ENCODE measurements at places on chromosomes 12 and 14.

GRCh38 chr12:70576341-70577282, 60.6 kb downstream of the PTPRB start:
- no peaks in the 10 kb centered on the region for H3K27me3 ChIP-seq
- no peak overlapping the region for H3K4me3 ChIP-seq
- DNase-seq, result no peak
- H3K27ac ChIP-seq, result no peak overlapping the region
- H3K4me1 ChIP-seq, result no peaks in the 10 kb centered on the region

DNA sequence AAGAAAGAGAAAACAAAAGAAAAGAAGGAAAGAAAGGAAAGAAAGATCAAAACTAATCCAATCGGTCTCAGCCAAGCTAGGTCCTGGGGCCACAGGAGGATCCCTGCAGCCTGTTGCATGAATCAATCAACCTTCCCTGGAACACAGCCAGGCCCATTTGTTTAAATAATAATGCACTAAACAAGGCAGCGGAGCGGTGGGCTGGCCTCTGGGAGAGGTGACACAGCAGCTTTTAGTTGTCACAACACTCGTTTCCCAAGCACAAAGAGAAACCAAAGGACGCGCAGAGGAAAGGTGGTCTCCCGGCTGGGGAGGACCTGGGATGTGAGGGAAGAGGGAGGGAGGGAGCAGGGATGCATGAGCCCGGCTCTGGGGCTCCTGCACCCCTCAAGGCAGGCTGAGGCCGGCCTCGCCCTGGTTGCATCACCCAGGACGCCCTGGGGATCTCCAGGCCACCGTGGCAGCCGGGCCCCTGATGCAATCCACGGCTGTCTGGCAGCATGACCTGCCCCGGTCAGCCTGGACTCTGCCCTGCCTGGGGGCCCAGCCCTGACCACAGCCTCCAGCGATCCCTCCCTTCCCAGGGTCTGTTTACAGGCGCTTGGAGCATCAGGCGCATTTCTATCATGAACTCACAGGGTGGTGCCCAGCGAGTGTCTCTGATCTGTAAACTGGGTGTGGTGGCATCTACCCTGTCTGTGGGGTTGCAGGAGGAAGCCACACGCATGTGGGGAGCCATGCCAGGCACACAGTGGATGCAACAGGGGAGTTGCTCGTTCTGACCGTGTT, 32.5 kb downstream of the MMP17 start:
- H3K27me3 ChIP-seq, result no peaks in the 10 kb centered on the region
- no peak overlapping the region for H3K4me3 ChIP-seq
- no peaks in the 10 kb centered on the region for H3K36me3 ChIP-seq
- DNase-seq, result no peak

- peak overlapping the region; percentile 90 for H3K27ac ChIP-seq
- H3K36me3 ChIP-seq, result no peaks in the 10 kb centered on the region
- H3K4me3 ChIP-seq, result peak overlapping the region; percentile 53
These were observed 64.3 kb downstream of the DAD1 start for GRCh38 chr14:22524784-22525161.

DNA sequence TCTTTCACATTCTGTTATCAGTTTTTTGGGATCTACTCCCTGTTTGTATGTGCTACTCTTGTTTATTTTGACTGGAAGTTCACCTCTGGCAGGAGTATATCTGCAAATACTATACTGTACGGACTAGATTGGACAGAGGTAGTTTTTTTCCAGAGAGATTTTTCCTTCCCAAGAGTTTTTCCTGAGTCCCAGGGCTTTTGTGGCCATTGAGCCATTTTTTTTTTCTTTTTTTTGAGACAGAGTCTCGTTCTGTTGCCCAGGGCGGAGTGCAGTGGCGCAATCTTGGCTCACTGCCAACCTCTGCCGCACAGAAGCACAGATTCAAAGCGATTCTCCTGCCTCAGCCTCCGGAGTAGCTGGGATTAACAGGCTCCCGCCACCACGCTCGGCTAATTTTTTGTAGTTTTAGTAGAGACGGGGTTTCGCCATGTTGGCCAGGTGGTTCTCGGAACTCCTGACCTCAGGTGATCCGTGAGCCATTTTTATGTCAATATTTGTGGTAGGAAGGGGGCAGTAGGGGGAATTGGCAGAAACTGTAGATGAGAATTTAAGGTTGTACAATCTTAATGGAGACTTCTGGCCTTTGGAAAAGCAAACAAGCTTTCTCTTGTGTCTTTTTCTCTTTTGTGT, 19.4 kb downstream of the KTN1 start:
- H3K36me3 ChIP-seq, result no peaks in the 10 kb centered on the region
- no peak overlapping the region for H3K27ac ChIP-seq
- no peaks in the 10 kb centered on the region for H3K27me3 ChIP-seq

GRCh38 chr12:111056618-111057521, 136.5 kb upstream of the MYL2 start:
- H3K36me3 ChIP-seq, result no peaks in the 10 kb centered on the region
- peak; percentile 59 for DNase-seq
- H3K27me3 ChIP-seq, result no peaks in the 10 kb centered on the region
- no peak overlapping the region for H3K4me3 ChIP-seq
- peak overlapping the region; percentile 94 for H3K27ac ChIP-seq
- peaks cover 42% of the 10 kb centered on the region for H3K4me1 ChIP-seq

GRCh38 chr12:21985155-21985554, 43.9 kb upstream of the ABCC9 start:
- H3K4me3 ChIP-seq, result no peak overlapping the region
- no peaks in the 10 kb centered on the region for H3K36me3 ChIP-seq
- H3K27me3 ChIP-seq, result no peaks in the 10 kb centered on the region
- no peaks in the 10 kb centered on the region for H3K4me1 ChIP-seq

DNA sequence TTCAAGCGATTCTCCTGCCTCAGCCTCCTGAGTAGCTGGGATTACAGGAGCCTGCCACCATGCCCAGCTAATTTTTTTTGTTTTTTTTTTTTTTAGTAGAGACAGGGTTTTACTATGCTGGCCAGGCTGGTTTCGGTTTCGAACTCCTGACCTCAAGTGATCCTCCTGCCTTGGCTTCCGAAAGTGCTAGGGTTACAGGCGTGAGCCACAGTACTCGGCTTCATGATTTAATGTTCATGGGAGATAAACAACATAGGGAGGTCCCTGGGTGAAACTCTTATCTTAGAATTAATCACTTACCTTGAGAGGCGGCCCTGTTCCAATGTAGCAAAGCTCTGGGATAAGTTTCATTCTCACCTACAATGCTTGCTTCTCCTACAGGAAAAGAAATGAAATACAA, 48.3 kb downstream of the SEL1L start:
- H3K36me3 ChIP-seq, result no peaks in the 10 kb centered on the region
- no peaks in the 10 kb centered on the region for H3K27me3 ChIP-seq
- DNase-seq, result peak; percentile 20
- peak overlapping the region; percentile 48 for H3K27ac ChIP-seq
- no peaks in the 10 kb centered on the region for H3K4me1 ChIP-seq
- no peak overlapping the region for H3K4me3 ChIP-seq

GRCh38 chr12:63857771-63858670, 13.5 kb downstream of the SRGAP1 start:
- no peaks in the 10 kb centered on the region for H3K4me1 ChIP-seq
- H3K27me3 ChIP-seq, result no peaks in the 10 kb centered on the region
- no peak for DNase-seq
- H3K4me3 ChIP-seq, result no peak overlapping the region
- no peak overlapping the region for H3K27ac ChIP-seq
- H3K36me3 ChIP-seq, result no peaks in the 10 kb centered on the region

- H3K4me3 ChIP-seq, result no peak overlapping the region
These were observed 22.6 kb downstream of the CLSTN3 start for GRCh38 chr12:7152818-7153217.

DNA sequence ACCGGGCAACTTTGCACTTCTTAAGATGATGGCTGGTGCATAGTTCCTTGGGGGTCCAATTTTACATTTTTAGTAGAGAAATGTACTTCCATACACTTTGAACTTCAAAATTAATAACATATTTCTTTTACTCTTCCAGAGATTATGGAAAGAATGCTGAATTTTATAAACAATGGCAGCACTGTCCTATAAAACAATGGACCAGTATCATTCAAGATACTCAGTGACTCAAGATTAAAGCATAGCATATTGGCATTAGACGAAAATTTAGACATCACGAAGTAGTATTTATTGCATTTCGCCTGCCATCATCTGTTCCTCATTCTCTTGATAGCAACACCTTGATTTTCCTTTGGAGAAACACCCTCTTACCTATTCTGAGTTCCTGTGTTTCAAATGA, 118.3 kb upstream of the ATF7IP start:
- H3K27me3 ChIP-seq, result no peaks in the 10 kb centered on the region
- no peaks in the 10 kb centered on the region for H3K4me1 ChIP-seq
- DNase-seq, result no peak
- H3K4me3 ChIP-seq, result no peak overlapping the region
- no peak overlapping the region for H3K27ac ChIP-seq
- no peaks in the 10 kb centered on the region for H3K36me3 ChIP-seq

DNA sequence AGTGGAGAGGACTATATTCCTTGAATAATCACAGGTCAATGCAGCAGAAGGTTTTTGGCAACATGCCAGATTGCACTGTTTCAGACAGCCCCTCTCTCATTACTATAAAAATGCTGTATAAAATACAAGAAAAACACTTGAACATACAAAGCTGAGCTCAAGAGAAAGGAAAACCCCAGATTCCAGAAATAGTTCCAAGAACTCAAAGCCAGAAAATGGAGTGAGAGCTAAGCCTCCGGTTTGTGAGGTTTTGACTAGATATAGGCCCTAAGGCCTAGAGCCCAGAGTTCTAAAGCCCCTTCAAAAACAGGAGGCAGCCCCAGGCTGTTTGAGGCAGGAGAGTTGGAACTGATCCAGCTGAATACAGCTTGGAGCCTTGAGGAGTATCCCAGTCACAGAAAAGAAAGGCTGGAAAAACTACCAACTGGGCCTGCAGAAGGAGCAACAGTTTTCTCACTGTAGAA, 29.4 kb upstream of the ACTN1 start:
- H3K27me3 ChIP-seq, result peaks cover 11% of the 10 kb centered on the region
- no peak overlapping the region for H3K4me3 ChIP-seq
- no peak for DNase-seq
- H3K4me1 ChIP-seq, result no peaks in the 10 kb centered on the region
- no peaks in the 10 kb centered on the region for H3K36me3 ChIP-seq

- no peaks in the 10 kb centered on the region for H3K4me1 ChIP-seq
- DNase-seq, result no peak
- no peaks in the 10 kb centered on the region for H3K27me3 ChIP-seq
- no peaks in the 10 kb centered on the region for H3K36me3 ChIP-seq
These were observed 191.1 kb downstream of the TMX1 start for GRCh38 chr14:51431033-51431709.

- no peaks in the 10 kb centered on the region for H3K4me1 ChIP-seq
- no peak overlapping the region for H3K27ac ChIP-seq
- no peak overlapping the region for H3K4me3 ChIP-seq
- no peak for DNase-seq
These were observed 90.0 kb upstream of the CLMN start for GRCh38 chr14:95409477-95410272.

DNA sequence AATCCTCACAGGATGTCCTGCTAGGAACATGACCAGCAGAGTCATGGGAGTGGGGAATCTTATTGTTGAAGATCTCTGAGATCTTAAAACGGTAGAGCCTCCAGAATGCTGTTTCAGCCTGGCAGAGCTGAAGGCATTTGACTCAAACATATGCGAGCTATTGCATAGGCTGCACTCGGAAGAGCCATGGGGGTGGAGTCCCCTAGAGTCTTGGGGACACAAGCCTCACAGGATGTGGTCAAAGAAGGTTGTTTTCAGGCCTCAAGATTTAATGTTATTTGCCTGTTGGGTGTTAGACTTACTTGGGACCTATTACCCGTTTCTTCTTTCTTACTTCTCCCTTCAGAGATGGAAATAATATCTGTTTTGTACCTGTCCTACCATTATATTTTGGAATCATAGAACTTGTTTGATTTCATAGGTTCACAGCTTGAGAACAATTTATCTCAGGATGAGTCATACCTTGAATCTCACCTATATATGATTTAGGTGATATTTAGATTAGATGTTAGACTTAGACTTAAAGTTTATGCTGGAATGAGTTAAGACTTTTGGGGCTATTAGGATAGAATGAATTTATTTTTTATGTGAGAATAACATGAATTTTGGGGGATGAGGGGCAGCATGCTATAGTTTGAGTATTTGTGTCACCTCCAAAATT, 172.2 kb upstream of the ATP2B1 start:
- H3K4me3 ChIP-seq, result no peak overlapping the region
- DNase-seq, result peak; percentile 52
- peaks cover 37% of the 10 kb centered on the region for H3K4me1 ChIP-seq

DNA sequence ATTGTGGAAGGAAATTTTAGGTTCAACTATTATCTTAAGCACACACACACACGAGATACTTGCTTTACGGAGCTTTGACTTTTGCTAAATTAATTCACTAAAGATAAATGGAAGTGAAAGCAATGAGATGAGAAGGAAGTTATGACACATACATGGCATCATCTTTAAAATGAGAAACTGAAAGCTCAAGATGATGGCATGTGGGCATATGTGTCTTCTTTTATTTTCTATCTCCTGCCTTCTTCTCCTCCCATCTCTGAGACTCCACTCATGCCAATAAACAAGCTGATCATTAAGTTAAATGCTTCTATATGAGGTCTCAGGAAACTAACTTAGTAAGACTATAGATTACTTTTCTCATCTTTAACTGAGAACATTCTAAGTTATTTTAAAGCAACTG, 216.7 kb downstream of the MED13L start:
- no peaks in the 10 kb centered on the region for H3K27me3 ChIP-seq
- H3K4me1 ChIP-seq, result peaks cover 14% of the 10 kb centered on the region
- no peak for DNase-seq
- H3K36me3 ChIP-seq, result no peaks in the 10 kb centered on the region
- H3K27ac ChIP-seq, result no peak overlapping the region

DNA sequence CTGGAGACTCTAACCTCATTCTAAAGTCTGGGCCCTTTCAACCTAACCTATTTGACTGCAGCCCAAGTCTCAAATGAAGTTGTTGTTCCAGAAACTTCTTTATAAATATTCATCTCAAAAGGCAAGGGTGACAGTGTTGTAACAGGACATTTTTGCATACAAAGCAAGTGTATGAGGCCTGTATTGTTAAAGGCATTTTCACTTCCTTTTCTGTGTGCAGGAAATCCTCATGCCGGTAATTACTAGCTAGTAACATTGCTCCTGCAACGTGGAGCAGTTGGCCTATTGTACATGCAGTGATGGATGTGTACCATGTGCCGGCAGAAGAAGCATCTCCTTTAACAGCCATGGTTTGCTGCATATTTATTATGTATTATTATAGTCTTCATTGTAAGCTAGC, 156.5 kb upstream of the RMST start:
- no peaks in the 10 kb centered on the region for H3K4me1 ChIP-seq
- no peak for DNase-seq
- no peak overlapping the region for H3K27ac ChIP-seq
- H3K27me3 ChIP-seq, result no peaks in the 10 kb centered on the region

- no peaks in the 10 kb centered on the region for H3K27me3 ChIP-seq
- H3K4me3 ChIP-seq, result no peak overlapping the region
- H3K36me3 ChIP-seq, result no peaks in the 10 kb centered on the region
- H3K4me1 ChIP-seq, result no peaks in the 10 kb centered on the region
- DNase-seq, result no peak
These were observed 38.2 kb upstream of the OAS1 start for GRCh38 chr12:112868459-112869041.

- no peak for DNase-seq
- no peaks in the 10 kb centered on the region for H3K27me3 ChIP-seq
- no peaks in the 10 kb centered on the region for H3K36me3 ChIP-seq
- H3K4me3 ChIP-seq, result no peak within 1 kb of the TSS
- no peak within 1 kb of the TSS for H3K27ac ChIP-seq
These were observed at the start of gene RNASE7 for GRCh38 chr14:21041676-21042433. Gene RNASE7 (plus strand): TSS chr14:21042362. CDS start chr14:21042993, 631 bp downstream.

GRCh38 chr14:65185829-65186228, 83.5 kb upstream of the MAX start:
- H3K4me1 ChIP-seq, result no peaks in the 10 kb centered on the region
- H3K36me3 ChIP-seq, result no peaks in the 10 kb centered on the region
- no peak overlapping the region for H3K4me3 ChIP-seq
- H3K27ac ChIP-seq, result no peak overlapping the region

Measured in T-cell (primary cell).